Uterus (tissue), 4 donors: ENCODE measurements at places on chromosomes 12 and 14. TPM values are rescaled to one million over a fixed set of nuclear protein-coding genes. Genes with fewer than 3 reads are reported as not detected.

DNA sequence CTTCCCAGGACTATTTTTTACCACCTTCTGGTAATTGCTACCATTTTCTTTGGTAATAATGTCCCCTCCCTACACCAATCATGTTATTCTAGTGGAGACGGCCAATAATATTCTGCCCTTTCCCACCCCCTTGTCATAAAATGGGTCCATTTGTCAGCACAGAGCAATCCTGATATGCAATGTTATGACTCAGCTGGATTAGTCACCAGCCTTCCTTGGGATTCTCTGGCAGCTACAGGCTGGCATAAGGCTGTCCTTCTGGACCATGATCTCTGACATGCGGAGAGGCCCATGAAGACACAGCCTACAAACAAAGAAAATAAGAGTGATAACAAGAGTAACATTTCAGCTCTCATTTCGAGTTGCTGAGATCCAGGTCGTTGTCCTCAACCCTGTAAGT is 222.0 kb upstream of the CPNE8 start:
- DNase-seq = no peak

CLEC9A gene
- 0.90 TPM for total RNA-seq

GPR68 gene
- 0.48 TPM for total RNA-seq

DNA sequence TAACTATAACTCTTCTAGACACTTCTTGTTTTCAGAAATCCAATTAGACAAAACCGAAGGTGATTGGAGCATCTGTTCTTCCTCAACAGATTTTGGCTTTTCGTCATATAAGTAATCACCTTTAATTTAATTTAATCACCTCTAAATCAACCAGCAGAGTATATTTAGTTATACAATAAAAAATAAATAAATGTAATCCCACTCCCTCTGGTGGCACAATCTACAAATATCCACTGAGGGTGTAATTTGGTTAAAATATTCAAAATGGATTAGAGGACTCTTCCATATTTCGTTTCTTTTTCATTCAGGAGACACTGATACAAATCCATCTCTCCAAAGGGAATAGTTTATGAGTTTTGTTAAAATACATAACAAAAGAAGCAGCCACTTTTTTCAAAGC is 18.3 kb upstream of the SLC35F4 start:
- DNase-seq = no peak

DNA sequence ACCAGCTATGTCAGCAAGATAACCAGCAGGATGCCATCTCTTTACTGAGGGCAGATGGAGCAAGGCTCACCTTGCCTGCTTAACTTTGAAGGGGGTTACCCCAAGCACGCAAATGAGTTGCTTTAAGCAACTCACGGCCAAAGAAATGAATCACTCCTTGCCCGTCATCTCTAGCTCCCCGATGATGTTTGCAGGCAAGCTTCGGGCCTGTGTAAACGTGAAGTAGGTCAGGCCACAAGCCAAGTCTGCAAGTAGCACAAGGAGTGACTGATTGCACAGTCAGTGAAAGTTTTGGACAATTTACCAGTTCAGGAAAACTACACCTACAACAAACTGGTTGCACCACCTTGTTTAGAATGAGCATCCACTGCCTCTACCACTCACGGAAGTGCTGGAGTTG is 699.7 kb upstream of the TBX3 start:
- no peak for DNase-seq

PLEKHD1 gene
- total RNA-seq = not detected

LYZ gene
- 17.3 TPM for total RNA-seq

DNA sequence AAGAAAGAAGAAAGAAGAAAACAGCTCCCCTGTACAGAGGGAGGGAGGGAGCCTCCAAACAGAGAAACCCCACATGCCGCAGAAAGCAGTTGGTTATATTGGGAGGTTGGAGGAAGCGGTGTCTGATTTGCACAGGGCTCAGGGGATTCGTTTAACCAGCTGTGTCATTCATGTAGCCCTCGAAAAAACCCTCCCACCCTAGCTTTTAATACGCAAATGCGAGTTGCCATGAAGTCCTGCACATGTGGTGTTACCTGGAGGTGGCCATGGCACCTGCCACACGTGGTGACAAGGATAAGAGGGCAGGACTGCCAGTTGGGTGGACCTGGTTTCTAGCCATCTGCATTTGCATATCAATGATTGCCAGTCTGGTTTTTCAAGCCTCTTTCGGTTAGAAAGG is 40.9 kb downstream of the TMEM30B start:
- no peak for DNase-seq

- DNase-seq = no peak
These were observed 11.5 kb downstream of the LIMA1 start for GRCh38 chr12:50271724-50272247.
